ENCODE measurements at places on chromosomes 4 and X. TPM values are rescaled to one million over a fixed set of nuclear protein-coding genes. Genes with fewer than 3 reads are reported as not detected.

Gene CPE
- total RNA-seq = not detected

Gene PDE6B
- total RNA-seq = 10.3 TPM

Gene S100P
- 1.5 TPM for total RNA-seq

Gene VCX2
- total RNA-seq = not detected

Gene SLITRK4
- total RNA-seq = not detected

Gene GALNT7
- 4.4 TPM for total RNA-seq

Gene OR13H1
- not detected for total RNA-seq

Gene XPNPEP2
- 0.22 TPM for total RNA-seq

Gene GLOD5
- not detected for total RNA-seq

Gene RHOXF2
- not detected for total RNA-seq

Gene TRAM1L1
- total RNA-seq = not detected

Gene SFRP2
- not detected for total RNA-seq

Gene TCEAL7
- not detected for total RNA-seq

Gene EVC2
- 1.4 TPM for total RNA-seq

Gene ANXA10
- total RNA-seq = not detected

Gene MAP3K15
- not detected for total RNA-seq

Gene RNF128
- total RNA-seq = not detected

Gene S100G
- not detected for total RNA-seq

Gene CT83
- not detected for total RNA-seq

Gene NELFA
- 39.0 TPM for total RNA-seq

Gene DUSP21
- not detected for total RNA-seq

Gene PHEX
- total RNA-seq = 0.41 TPM

Gene FAM236A
- total RNA-seq = not detected

Gene KCND1
- 1.2 TPM for total RNA-seq

Gene KLHL13
- total RNA-seq = 0.50 TPM

Gene BEND2
- not detected for total RNA-seq

Gene DCAF4L1
- 0.05 TPM for total RNA-seq

Gene TMEM255A
- not detected for total RNA-seq

Gene MAGEB1
- not detected for total RNA-seq

Gene CENPVL1
- not detected for total RNA-seq

Gene CTAG1A
- total RNA-seq = not detected
